Mesenchymal stem cell (in vitro differentiated cells and primary cell): ENCODE measurements at places on chromosomes 5 and 9.

- no peaks in the 10 kb centered on the region for H3K36me3 ChIP-seq
- no peak overlapping the region for H3K27ac ChIP-seq
- H3K27me3 ChIP-seq = no peaks in the 10 kb centered on the region
- no peak for DNase-seq
Observed at GRCh38 chr5:175353926-175354325, 90.1 kb downstream of the DRD1 start.

GRCh38 chr9:14373706-14374105, 59.8 kb upstream of the NFIB start:
- H3K27ac ChIP-seq = no peak overlapping the region
- peaks cover 18% of the 10 kb centered on the region for H3K27me3 ChIP-seq
- H3K36me3 ChIP-seq = no peaks in the 10 kb centered on the region
- H3K4me3 ChIP-seq = no peak overlapping the region
- DNase-seq = no peak
- peaks cover 2% of the 10 kb centered on the region for H3K4me1 ChIP-seq

GRCh38 chr5:100505984-100506670, 29.0 kb upstream of the FAM174A start:
- peak; percentile 53 for DNase-seq
- H3K4me1 ChIP-seq = no peaks in the 10 kb centered on the region
- no peak overlapping the region for H3K27ac ChIP-seq
- H3K36me3 ChIP-seq = no peaks in the 10 kb centered on the region
- H3K4me3 ChIP-seq = no peak overlapping the region

DNA sequence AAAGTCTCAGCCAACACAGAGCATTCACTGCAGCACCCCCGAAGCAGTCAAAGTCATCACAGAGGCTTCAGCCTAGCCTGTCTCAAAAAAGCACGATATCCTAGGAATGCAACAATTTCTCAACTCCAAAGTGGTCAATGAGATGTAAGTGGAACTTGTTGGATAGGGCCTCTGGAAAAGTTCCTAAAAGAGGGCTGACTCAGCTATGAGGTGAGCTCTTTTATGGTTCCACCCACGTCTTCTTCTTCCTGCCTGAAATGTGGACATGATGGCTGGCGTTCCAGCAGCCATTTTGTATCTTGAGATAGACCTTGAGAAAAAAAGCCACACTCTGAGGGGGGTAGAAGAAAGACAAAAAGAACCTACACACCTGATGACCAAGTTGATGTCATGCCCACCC, 32.5 kb upstream of the TRIO start:
- peak overlapping the region; percentile 74 for H3K27ac ChIP-seq
- peaks cover 6% of the 10 kb centered on the region for H3K4me1 ChIP-seq
- peak; percentile 38 for DNase-seq

DNA sequence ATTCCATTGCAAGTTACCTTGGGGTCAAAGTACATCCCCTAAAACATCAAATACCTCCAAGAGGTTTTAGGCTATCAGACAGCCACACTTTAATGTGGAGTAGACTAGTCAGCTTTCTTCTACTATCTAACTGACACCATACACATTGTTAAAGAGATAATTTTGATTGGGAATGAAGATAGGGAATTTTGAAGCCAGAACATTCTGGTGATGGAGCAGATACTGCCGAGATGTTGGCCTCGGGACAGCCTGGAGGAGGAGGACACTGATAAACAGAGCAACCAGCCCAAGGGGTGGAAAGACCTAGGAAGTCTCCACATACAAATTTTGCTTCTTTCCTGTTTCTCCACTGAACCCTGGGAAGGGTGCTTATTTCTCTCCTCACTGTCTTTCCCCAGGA, 14.9 kb downstream of the TJP2 start:
- H3K4me3 ChIP-seq = no peak overlapping the region
- H3K4me1 ChIP-seq = no peaks in the 10 kb centered on the region
- no peaks in the 10 kb centered on the region for H3K36me3 ChIP-seq
- no peak for DNase-seq
- H3K27ac ChIP-seq = no peak overlapping the region

- no peak overlapping the region for H3K4me3 ChIP-seq
- H3K4me1 ChIP-seq = no peaks in the 10 kb centered on the region
- DNase-seq = no peak
- no peak overlapping the region for H3K27ac ChIP-seq
- no peaks in the 10 kb centered on the region for H3K27me3 ChIP-seq
Observed at GRCh38 chr9:21943464-21943863, 50.7 kb downstream of the CDKN2A start.

DNA sequence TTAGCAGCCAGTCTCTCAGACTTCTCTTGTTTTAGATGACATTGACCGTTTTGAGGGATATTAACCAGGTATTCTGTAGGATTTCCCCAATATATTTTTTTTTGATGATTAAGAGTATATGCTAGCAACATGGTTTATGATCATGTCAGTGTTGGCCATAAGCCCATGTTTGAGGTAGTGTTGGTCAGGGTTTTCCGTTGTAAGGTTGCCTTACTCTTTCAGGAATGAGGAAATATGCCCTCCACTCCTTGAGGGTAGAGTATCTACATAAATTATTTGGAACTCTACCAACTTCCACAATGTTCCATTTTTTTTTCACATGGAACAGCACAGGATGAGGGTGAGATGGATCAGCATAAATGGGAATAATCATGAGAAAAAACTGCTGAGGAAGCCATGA, 188.4 kb upstream of the PRDM9 start:
- H3K27me3 ChIP-seq = no peaks in the 10 kb centered on the region
- DNase-seq = no peak
- no peaks in the 10 kb centered on the region for H3K4me1 ChIP-seq
- H3K36me3 ChIP-seq = no peaks in the 10 kb centered on the region
